ENCODE measurements at places on chromosomes 3 and 15.

GRCh38 chr3:126013751-126014156 is 44.8 kb downstream of the ROPN1B start:
- DNase-seq = no peak

DNA sequence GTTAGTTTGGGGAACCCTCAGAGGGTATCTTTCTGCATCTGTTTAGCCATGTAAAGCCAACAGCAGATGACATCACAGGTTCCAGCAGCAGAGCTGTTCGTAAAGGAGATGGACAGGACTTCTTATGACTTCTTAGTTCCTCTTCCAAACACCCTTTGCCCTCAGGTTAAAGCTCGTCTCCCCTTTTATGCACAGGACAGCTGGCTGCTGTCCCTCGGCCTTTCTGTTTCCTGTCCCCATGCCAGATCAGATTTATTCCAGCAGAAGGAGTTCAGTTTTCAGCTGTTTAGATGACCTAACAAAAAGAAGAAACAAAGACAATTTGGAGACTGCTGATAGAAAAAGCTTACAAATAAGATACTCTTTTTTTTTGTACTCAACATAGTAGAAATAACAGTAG is 45.1 kb downstream of the SEC22A start:
- no peak for DNase-seq

GRCh38 chr15:68213991-68214837 is 9.1 kb upstream of the CALML4 start:
- no peak for DNase-seq

DNA sequence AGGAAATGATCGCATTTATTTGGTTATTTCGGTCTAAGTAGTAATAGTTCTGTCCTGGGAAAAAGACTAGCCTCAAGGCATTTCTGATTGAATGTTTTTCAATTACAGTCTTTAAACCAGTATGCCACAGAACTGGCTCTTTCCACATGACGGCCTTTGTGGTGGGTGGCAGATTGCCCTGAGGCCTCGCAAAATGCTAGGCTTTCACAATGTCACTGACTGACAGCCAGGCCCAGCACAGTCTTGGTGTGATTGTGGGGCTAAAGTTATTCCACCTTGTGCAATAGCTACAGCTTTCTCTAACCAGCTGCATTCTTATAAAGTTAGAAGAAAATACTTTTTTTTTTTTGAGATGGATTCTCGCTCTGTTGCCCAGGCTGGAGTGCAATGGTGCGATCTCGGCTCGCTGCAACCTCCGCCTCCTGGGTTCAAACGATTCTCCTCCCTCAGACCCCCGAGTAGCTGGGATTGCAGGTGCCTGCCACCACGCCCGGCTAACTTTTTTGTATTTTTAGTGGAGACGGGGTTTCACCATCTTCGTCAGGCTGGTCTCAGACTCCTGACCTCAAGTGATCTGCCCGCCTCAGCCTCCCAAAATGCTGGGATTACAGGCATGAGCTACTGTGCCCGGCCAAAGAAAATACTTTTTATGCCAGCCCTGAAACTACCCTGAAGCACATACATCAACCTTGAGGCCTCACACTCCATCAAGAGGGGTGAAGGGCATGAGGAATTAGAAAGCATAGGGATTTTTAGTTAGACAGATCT is 2.5 kb upstream of the ADIPOQ start:
- DNase-seq = no peak

DNA sequence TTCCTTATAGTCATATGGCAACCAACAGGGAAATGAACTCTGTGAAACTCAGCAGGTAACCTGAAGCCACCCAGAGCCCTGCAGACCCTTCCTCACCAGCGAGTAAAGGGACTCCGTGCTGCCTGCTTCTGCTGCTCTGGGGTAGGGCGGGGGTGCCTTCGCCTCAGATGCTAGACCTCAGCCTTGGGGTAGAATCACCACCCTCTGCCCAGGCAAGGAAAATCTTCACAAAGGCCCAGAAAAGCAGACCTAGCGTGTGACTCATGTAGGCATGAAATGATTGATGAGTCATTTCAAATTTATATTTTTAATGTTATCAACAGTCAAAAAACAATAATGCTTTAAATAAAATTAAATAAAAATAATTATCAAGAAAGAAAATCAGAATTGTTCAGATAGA is 6.6 kb downstream of the STIMATE start:
- DNase-seq = no peak

GRCh38 chr15:77606142-77607034 is 26.3 kb downstream of the LINGO1 start:
- DNase-seq = no peak

- no peak for DNase-seq
Observed at GRCh38 chr15:25990220-25990619, 127.1 kb upstream of the ATP10A start.

GRCh38 chr3:98900265-98901118 is 1.0 kb downstream of the DCBLD2 start:
- no peak for DNase-seq

GRCh38 chr15:58462973-58463663 is 31.3 kb downstream of the LIPC start:
- no peak for DNase-seq

DNA sequence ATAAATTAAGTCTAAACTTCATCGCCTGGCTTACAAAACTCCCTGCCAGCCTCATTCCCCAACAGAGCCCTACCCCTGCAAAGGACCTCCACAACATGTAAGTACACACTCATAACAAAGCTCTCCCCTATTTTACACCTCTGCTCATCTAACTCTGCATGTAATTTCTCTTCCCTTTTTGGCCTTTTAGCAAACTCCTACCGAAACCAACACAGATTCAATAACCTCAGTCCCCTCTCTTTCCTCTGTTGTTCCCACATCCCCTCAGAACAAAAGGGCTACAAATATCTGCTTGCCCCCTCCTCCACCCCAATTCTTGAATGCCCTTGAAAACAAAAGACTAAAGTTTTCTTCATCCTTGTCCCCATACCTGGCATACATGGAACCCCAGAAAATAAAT is 662 bp downstream of the UBL7 start:
- no peak for DNase-seq

- DNase-seq = no peak
Observed at GRCh38 chr15:64001148-64001547, 45.1 kb downstream of the DAPK2 start.

GRCh38 chr3:118380576-118380975 is 654.1 kb downstream of the IGSF11 start:
- no peak for DNase-seq

GRCh38 chr3:48681541-48681880 is 4.2 kb downstream of the NCKIPSD start:
- DNase-seq = no peak

DNA sequence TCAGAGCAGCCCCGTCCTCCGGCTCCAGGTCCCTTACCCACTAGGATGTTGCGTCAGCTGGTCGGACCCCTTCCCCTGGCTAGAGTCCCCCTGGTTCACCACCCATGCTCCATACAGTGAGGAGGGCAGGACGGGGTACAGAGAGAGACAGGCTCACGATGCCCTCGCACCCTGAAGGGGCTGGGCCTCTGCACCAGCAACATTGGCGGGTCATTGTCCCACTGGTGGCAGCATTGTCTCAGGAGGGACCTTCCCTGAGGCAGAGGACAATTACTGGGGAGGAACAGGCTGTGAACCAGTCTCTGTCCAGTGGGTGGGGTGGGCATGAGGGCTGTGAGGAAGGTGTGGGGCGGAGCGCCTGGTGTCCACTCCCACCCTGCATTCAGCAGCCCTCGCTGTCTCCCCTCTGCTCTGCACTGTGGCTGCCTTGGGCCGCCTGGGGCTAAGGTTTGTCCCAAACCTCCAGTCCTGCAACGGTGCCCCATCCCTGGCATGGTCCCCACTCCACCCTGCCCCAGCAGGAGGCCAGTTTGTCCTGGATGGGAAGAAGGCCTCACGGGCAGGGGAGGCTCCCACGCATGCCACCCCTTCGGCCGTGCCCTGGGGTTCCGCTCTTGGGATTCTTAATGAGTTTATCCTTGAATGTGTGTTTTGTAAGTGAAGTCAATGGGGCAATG is 48.0 kb upstream of the KLF13 start:
- no peak for DNase-seq

- no peak for DNase-seq
Observed at GRCh38 chr15:62257996-62258521, 93.0 kb upstream of the C2CD4B start.

GRCh38 chr3:161559177-161559998 is 62.8 kb downstream of the OTOL1 start:
- DNase-seq = no peak

- no peak for DNase-seq
Observed at GRCh38 chr3:2099028-2099671, 484 bp downstream of the CNTN4 start.

DNA sequence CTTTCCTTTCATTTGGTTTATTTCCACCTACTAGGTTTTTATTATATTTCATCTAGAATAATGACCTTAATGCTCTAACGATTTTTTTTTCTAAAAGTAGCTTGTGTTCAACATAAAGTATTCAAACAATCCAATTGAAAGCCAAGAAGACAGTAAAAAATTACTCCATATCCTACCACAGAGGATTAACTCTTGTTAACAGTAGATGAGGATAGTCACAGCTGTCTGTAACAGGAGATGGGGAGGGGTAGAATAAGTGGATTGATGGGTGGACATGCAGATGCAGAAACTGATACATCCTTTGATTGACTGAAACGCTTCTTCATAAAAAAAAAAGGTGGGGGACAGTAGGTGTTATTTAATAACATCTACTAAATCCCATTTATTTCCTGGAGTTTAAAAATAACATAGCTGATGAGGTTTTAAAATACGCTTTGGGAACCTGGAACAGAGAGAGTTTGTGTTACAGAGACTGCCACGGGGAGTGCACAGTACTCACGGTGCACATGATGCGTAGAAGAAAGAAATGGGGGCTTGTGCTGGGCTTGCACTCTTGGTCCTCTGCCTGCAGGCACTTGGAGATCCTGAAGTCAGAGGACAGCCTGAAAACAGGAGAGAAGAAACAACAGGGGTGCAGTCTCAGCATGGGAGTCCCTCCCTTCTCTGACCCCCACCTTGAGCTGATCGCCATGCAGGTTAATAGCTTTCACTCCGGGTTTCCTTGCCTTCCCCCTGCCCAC is 226.7 kb downstream of the THSD4 start:
- DNase-seq = no peak

DNA sequence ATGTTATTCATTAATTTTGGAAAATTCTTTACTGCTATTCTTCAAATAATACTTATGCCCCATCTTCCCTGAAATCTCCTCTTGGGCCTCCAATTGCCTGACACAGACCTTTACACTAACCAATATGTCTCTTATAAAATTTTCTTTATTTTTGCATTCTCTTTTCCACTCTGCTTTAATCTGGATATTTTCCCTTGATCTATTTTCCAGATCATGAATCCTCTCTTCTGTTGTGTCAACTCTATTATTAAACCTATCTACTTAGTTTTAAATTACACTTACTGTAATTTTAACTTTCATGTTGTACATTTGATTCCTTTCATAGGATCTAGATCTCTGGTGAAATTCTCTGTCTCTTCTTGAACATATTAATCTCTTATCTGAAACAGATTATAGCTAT is 278.7 kb downstream of the FHIT start:
- no peak for DNase-seq

GRCh38 chr15:93029836-93030429 is 59.1 kb downstream of the RGMA start:
- no peak for DNase-seq

GRCh38 chr3:131597816-131598215 is 95.0 kb upstream of the MRPL3 start:
- no peak for DNase-seq

DNA sequence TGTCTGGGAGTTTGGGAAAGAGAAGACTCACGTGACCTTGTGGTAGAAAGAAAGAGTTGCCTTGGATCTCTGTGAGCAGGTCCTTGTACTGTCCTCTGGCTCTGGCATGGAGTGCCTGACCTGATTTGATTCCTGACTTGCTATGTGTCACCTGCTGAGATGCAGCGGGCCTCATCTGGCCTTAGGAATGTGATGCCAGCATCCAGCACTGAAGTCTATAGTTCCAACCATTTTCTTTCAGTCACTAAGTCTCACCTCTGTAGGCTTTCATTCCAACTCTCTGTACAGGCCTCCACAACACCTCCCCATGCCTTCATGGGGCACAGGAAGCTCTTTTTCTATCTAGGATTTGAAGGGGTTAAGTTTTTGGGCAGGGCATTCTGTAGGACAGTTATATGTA is 12.1 kb upstream of the OXSR1 start:
- no peak for DNase-seq

- DNase-seq = no peak
Observed at GRCh38 chr15:68285259-68285980, 7.9 kb downstream of the FEM1B start.

DNA sequence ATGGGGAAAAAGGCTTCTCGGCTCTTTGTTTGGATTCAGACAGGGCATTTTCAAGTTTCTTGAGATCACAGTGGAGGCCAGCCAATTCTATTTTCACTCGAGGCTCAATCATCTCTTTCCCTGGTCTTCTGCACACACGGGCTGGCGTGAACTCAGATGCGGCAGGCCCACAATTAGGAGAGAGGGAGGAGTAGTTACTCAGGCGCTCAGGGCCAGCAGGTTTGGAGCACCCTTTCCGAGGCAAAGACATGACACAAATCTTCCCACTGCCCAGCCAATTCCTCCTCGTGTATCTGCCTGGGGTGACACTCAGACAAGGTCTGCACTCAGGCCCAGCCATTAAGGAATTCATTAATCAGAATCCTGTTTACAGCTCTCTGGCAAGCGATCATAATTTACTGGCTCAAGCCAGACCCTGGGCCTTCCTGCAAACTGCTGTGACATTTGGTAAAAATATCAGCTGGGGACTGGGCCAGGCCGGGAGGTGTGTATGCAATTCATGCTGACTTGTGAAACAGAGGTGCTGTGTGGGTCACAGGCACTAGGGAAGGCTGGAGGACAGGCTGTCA is 68.1 kb upstream of the TLE3 start:
- DNase-seq = no peak

- no peak for DNase-seq
Observed at GRCh38 chr3:81300324-81300927, 461.0 kb downstream of the GBE1 start.

DNA sequence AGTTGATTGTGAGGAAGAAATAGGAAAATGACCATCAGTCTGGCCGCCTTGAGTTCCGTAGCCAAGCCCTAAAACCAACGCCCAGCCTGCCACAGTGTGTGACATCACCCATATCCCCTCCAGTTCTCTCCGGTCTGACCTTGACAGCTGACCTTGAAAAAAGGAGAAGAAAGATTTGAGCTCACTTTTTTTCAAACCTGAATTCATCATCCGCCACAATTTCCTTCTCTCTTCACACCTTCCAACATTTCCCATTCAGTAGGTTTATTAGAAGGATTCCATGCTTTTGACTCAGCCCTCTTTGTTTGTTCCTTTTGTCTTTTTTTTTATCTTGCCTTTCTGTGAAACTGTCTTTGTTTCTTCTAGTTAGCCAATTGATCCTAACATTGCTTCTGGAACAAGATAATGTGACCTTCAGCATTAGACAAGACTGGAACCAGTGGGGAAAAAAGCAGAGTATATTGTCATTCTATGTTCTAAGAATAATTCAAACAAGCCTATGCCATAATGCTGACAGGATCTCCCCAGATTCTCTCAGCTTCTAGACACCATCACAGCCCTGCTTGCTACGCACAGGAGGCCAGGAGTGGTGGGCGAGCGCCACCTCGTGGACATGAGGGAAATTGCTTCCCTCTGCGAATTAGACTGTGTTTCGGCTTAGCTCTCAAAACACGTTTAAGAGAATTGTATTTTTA is 283.1 kb downstream of the FGF12 start:
- DNase-seq = no peak

All from stimulated activated CD4-positive, alpha-beta T cell treated with anti-CD3 and anti-CD28 coated beads, TNF-alpha, amount 100 ng/mL, for 1 hour (primary cell).